Naive thymus-derived CD8-positive, alpha-beta T cell (primary cell): ENCODE measurements at places on chromosomes 2 and 18.

DNA sequence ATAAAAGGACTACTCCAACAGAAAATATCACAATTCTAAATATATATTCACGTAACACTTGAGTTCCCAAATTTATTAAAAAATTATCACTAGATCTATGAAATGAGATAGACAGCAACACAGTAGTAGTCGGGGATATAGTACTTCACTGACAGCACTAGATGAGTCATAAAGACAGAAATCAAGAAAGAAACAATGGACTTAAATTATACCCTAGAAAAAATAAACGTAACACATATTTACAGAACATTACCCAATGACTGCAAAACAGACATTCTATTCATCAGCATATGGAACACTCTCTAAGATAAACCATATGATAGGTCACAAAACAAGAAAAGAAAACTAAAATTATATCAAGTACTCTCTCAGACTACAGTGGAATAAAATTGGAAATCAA lies 429.4 kb downstream of the MBD2 start:
- no peak overlapping the region for H3K4me3 ChIP-seq
- H3K4me1 ChIP-seq, result no peaks in the 10 kb centered on the region
- H3K27ac ChIP-seq, result no peak overlapping the region

DNA sequence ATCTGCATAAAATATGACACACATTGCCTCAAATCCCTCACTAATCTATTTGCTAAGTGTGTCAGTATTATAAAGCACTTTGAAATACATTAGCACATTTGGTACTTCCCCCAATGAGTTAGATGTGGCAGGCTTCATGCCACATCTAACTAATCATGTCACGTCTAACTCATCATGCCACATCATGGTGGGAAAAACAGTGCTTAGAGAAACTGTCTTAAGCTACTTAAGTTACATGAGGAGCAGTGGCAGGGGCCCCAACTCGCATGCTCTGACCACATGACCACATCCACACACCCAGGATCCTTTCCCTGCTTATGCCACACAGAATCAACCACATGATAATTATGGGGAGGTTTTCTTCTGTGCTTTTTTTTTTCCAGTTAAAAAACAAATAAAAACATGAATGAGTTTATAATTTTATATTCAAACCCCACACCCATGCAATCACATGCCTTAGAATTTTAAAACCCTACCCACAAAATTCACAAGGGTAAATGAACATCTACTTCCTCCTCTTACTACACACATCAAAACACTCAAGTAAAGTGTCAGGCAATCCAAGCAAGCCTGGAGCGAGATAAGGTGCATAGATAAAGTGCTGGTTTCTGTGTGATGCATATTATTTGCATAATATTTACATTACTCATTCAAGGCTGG lies 1.6 kb downstream of the ABCA12 start:
- H3K4me3 ChIP-seq, result no peak overlapping the region
- no peaks in the 10 kb centered on the region for H3K4me1 ChIP-seq
- peaks cover 25% of the 10 kb centered on the region for H3K27me3 ChIP-seq
- H3K36me3 ChIP-seq, result peaks cover 8% of the 10 kb centered on the region

DNA sequence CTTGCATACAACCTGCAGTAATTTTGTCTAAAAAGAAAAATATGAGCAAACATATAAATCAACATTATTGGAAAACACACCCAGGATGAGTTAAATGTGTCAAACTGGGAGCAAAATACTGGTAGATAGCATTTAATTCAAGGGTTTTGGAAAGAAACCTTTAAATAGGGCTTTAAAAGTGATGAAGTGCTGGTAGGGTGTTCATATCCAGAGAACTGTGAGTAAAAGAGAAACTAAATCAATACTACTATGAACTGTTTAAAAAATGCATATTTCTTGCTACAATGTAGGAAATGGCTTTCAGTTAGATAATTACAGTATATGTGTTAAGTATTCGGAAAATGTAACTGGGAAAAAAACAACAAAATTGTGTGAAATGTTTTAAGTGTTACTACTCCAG lies 117.8 kb downstream of the ATAD2B start:
- peaks cover 60% of the 10 kb centered on the region for H3K36me3 ChIP-seq
- no peak overlapping the region for H3K27ac ChIP-seq
- H3K27me3 ChIP-seq, result no peaks in the 10 kb centered on the region
- H3K4me1 ChIP-seq, result no peaks in the 10 kb centered on the region

- no peak overlapping the region for H3K4me3 ChIP-seq
- no peak overlapping the region for H3K27ac ChIP-seq
- H3K27me3 ChIP-seq, result peaks cover 16% of the 10 kb centered on the region
- no peaks in the 10 kb centered on the region for H3K36me3 ChIP-seq
- DNase-seq, result no peak
- H3K4me1 ChIP-seq, result no peaks in the 10 kb centered on the region
Observed at GRCh38 chr2:27288610-27289009, 6.4 kb downstream of the TRIM54 start.

DNA sequence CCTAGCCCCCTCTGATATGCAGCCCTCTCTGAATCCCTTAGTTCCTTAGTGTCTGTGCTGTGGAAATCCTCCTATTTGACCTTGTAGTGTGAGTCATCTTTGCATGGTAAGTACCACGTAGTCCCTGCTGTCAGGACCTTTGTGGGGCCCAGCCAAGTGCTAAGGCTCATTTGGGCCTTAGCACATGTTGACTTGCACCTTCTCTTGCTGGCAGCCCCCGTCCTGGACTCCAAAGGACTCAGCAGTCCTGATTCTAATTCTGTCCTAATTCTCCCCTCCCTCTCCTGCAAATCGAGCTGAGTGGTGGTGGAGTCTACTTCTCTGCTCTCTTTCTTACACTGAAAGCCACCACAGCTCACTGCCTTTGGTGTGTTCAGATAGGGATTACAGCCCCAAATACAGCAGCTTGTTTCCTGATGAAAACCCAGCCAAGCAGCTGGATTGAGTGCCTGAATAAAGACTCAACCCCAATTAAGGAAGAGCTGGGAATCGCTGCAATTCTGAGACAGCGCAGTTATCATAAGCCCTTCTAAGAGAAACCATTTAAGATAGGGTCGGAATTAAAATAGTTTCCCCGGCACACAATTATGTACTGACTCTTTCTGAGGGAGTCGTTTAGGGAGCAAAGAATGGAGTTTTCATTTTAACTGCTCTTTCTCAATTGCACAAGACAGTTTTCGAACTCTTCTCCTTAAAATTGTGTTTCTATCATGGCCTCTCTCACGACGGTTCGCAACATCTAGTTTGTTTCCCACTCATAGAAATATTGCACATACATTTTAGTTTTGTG lies 215.6 kb upstream of the TNP1 start:
- H3K27me3 ChIP-seq, result no peaks in the 10 kb centered on the region
- H3K27ac ChIP-seq, result no peak overlapping the region
- H3K4me1 ChIP-seq, result no peaks in the 10 kb centered on the region
- no peak overlapping the region for H3K4me3 ChIP-seq
- no peaks in the 10 kb centered on the region for H3K36me3 ChIP-seq

- peaks cover 2% of the 10 kb centered on the region for H3K36me3 ChIP-seq
- H3K27me3 ChIP-seq, result no peaks in the 10 kb centered on the region
- H3K4me1 ChIP-seq, result peaks cover 17% of the 10 kb centered on the region
- DNase-seq, result no peak
- H3K4me3 ChIP-seq, result no peak overlapping the region
Observed at GRCh38 chr2:73105511-73105971, 7.2 kb downstream of the RAB11FIP5 start.

GRCh38 chr18:60038731-60039130 lies 138.9 kb downstream of the PMAIP1 start:
- H3K27me3 ChIP-seq, result peaks cover 6% of the 10 kb centered on the region
- H3K27ac ChIP-seq, result no peak overlapping the region
- H3K4me3 ChIP-seq, result no peak overlapping the region
- H3K36me3 ChIP-seq, result no peaks in the 10 kb centered on the region
- no peaks in the 10 kb centered on the region for H3K4me1 ChIP-seq

- no peak for DNase-seq
- H3K36me3 ChIP-seq, result no peaks in the 10 kb centered on the region
- no peak overlapping the region for H3K27ac ChIP-seq
Observed at GRCh38 chr18:2302628-2303516, 268.4 kb downstream of the METTL4 start.

- H3K36me3 ChIP-seq, result no peaks in the 10 kb centered on the region
- no peaks in the 10 kb centered on the region for H3K4me1 ChIP-seq
- no peak overlapping the region for H3K4me3 ChIP-seq
- no peak for DNase-seq
- H3K27ac ChIP-seq, result no peak overlapping the region
- peaks cover 19% of the 10 kb centered on the region for H3K27me3 ChIP-seq
Observed at GRCh38 chr2:18119883-18120282, 241.4 kb downstream of the KCNS3 start.

DNA sequence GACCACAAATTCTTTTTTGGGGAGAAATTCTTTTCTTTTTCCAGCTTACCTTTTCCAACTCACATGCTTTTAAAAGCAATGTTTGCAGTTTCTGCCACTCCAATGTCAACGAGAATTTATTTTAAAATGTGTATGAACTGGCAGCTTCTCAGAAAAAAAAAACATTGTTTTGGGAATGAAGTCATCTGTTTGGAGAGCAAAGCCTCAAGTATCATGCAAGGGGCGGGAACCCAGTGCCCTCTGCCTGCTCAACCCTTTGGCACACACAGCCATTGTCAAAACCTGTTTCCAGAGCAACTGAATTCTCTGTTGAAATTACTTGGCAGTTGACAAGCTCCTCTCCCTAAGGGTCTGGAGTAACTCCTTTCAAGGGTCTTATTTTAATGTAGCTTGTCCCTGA lies 128.5 kb downstream of the QPCT start:
- DNase-seq, result no peak
- H3K36me3 ChIP-seq, result no peaks in the 10 kb centered on the region
- peaks cover 2% of the 10 kb centered on the region for H3K4me1 ChIP-seq
- no peak overlapping the region for H3K27ac ChIP-seq
- H3K27me3 ChIP-seq, result peaks cover 2% of the 10 kb centered on the region
- no peak overlapping the region for H3K4me3 ChIP-seq
